T-helper 2 cell treated with Interferon-gamma antibody and Interleukin-4, amounts not matched to agents 5 μg/mL and 100 μg/mL, for 36 hours (primary cell): ENCODE measurements at places on chromosomes 5 and 9.
A peak's percentile ranks its signal among the peaks of the same experiment; 100 is the strongest.

- DNase-seq, result no peak
These were observed 131.3 kb downstream of the SEC61B start for GRCh38 chr9:99353408-99353807.

- no peak for DNase-seq
These were observed 26.4 kb upstream of the CARNMT1 start for GRCh38 chr9:75054368-75055001.

GRCh38 chr5:80151890-80152289 is 104.0 kb downstream of the SERINC5 start:
- no peak for DNase-seq

- no peak for DNase-seq
These were observed 358.9 kb downstream of the ICE1 start for GRCh38 chr5:5781335-5781734.

DNA sequence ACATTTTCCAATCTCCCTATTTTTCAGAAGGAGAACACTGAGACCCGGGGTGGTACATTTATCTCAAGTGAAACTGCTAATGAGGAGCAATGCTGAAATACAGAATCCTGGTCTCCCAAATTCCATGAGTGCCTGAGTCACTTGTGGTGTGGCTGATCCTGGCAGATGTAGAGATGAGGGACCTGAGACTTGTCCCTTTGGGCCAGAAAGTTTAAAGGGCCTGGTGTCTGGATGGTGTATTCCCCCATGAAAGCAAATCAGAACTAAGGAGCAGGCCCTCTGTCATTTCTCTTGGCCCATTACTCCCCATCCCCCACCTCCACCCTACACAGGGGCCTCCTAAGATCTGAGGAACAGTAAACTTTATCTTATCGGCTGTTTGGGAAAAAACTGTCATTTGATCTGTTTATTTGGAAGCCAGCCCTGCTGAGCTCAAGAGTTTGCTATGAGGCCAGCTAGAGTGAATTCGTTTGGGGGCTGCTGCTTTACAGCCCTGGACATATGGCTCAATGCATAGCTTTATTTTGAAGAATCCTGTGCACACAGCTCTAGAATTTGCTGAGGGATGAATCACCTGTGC is 140.3 kb downstream of the LHFPL2 start:
- no peak for DNase-seq

GRCh38 chr9:84163052-84163650 is 177.4 kb downstream of the SLC28A3 start:
- no peak for DNase-seq

DNA sequence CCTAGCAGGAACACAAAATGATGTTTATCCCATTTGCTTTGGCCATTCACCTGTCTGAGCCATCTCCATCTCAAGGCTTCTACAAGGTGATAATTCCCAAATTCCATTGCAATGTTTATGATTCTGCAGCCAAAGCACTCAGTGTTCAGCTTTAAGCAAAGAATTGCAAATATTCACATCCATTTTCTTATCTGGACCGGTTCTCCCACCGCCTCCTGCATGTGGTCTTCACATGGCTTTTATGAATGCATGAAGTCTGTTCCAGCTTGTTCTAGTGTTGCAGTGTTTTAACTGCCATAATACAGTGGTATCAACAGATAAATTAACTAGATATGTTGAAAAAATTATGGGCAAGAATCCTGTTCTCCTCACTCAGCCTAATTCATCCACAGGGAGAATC is 443.0 kb upstream of the KLF4 start:
- DNase-seq, result no peak

- DNase-seq, result no peak
These were observed 90.8 kb upstream of the EGFLAM start for GRCh38 chr5:38167562-38167996.

- no peak for DNase-seq
These were observed 83.4 kb downstream of the CPLANE1 start for GRCh38 chr5:37165761-37166160.

DNA sequence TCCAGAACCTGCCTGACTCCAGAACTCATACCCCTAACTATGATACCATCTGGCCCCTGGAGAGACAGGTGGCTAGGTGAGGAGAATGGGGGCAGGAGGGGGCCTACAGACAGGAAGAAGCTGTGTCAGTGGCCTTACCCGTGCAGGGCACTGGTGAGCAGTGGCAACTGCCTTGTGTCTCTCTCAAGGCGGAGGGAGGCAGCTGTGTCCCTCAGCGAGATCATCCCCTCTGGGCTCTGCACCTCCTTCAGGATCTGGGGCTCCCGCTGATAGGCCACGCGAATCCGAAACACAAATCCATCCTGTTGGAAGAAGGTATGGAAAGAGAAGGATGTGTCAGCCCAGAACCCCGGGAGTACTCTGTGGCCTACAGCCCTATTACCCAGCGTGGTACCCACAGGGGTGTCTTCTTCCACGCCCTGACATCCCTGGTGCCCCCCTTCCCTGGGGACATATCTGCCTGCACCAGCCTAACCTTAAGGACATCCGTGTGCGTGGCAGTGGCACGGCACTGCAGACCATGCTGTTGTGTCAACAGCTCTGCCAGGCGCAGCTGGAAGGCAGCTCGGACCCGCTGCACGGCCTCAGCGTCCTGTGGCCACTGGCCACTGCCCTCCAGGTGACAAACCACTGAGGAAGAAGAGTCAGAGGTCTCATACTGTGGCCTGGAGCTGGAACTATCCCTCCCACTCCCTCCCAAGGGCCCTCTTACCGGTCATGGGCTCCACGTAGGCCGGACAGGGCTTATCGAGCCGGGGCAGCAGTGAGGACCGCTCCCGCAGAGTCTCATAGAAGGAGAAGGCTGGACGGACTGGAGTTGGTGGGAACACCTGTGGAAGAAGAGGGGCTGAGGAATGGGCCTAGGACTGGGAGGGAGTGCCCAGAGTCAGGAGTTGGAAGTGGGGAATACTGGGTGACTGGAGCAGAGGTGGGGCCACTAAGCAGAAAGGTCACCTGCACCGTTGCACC is 7.8 kb downstream of the NOL6 start:
- DNase-seq, result no peak

DNA sequence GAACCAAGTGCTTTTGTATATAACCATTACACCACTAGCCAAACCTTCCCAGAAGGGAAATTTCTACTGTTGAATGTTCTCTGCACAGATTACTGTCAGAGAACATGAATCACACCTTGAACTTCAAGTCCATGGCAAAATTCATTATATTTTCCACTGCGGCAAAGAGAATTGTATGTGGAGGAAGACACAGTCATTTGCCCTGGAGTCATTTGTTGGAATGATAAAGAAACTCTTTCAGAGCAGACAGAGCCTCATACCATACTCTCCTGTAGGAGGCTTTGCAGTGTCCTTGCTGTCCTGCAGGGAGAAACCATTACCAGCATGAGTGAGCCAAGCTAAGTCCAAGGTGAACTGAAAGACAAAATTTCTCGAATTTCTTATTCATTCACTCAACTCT is 369.0 kb downstream of the ARHGEF28 start:
- DNase-seq, result no peak

GRCh38 chr5:127515693-127516440 is 1.6 kb upstream of the PRRC1 start:
- DNase-seq, result no peak

GRCh38 chr9:135373151-135373685 is 106.4 kb upstream of the PPP1R26 start:
- no peak for DNase-seq

- peak; percentile 8 for DNase-seq
These were observed at the start of gene OCLN for GRCh38 chr5:69492391-69492922. Gene OCLN (plus strand): TSS chr5:69492790. CDS start chr5:69504245, 11,455 bp downstream.

DNA sequence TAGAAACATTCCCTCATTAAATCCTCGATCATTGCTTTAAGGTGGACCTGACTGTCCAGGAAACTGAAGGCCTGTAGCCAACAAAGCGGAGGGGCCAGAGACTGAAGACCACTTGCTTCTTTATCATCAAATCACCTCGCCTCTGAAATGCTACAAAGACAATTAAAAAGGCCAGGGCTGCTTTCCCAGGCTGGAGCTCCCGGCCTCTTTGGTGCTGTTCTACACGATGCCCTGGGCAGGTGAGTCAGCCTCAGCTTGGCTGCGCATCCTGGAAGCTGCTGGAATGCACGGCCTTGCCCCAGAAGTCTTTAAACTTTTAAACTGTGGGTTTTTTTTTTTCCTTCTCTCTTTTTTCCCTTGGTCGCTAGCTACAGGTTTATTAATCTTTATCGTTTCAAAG is 46.5 kb downstream of the SH3PXD2B start:
- no peak for DNase-seq

DNA sequence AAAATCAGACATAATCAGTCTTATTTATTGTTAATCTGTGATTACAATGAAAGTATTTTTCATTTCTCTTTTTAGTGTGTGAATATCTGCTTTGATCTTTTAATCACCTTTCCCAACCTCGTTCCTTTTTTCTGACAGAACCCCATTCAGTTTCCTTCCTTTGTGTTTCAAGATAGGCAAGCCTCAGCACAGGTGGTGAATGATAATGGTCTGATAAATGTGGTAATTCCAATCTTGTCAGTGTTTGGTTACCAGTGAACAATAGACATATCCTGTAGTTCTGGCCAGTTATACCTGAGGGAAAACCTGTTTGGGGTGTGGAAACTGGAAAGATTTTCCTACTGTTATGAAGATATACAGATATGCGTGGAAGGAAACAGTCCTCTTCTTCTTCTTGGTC is 13.5 kb downstream of the STX17 start:
- DNase-seq, result no peak

DNA sequence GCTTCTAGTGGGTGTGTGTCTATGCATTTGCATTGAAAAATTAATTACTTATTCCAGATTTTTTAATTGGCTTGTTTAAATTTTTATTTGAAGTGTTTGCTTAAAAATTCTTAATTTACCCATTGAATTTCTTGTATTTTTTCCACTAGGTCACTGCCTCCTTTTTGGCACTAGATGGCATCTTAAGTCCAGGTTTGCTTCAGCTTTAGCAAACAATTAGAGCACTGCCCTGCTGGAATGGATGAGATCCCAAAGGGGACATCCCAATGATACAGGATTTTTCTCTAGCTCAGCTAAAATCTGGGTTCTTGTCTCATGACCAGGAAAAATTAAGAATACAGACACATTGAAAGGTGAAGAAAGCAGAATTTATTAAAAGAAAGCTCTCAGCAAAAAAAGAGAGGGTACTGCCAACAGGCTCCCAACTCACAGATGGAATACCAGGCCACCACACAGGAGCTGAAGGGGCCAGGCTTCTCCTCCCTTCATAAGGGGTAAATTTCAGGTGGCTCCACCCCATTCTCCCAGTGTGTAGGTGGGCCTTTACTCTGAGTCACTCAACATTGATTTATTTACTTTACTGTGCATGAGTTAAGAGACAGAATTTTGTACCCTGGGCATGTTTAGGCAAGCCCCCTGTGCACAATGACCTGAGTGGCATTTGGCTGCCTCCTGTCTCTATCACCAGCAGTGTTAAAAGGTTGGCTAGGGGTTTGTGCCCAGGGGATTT is 532.4 kb downstream of the ANXA1 start:
- DNase-seq, result no peak

- no peak for DNase-seq
These were observed 361.5 kb upstream of the CDH10 start for GRCh38 chr5:25006237-25006636.

DNA sequence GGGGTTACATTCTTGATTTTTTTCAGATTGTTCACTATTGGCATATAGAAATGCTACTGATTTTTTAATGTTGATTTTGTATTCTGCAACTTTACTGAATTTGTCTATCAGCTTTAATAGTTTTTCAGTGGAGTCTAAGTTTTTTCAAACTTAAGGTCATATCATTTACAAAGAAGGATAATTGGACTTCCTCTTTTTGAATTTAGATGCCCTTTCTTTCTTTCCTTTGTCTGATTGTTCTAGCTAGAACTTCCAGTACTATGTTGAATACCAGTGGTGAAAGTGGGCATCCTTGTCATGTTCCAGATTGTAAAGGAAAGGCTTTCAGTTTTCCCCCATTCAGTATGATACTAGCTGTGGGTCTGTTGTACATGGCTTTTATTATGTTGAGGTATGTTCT is 49.3 kb downstream of the SREK1 start:
- DNase-seq, result no peak

- no peak for DNase-seq
These were observed 4.4 kb upstream of the EBF1 start for GRCh38 chr5:159104051-159104651.

DNA sequence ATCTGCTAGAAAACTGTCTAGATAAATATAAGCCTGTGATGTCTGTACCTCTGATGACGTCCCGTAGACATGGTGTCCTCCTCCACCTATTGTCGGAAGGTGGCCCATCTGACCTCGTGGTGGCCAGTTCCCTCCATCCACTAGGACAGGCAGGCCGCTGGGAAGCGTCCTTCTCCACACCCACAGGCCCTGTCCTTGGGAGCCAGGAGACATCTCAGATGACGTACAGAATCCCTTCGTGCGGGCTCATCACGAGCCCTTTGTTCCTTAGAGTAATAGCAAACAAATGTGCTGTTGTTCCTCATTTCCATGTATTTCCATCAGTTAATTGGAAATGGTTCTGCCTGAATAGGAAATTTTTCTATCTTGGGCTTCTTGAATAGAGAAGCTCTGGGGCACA is 38.3 kb upstream of the TENT4A start:
- DNase-seq, result no peak

GRCh38 chr9:110451726-110452125 is 114.1 kb upstream of the TXNDC8 start:
- no peak for DNase-seq

DNA sequence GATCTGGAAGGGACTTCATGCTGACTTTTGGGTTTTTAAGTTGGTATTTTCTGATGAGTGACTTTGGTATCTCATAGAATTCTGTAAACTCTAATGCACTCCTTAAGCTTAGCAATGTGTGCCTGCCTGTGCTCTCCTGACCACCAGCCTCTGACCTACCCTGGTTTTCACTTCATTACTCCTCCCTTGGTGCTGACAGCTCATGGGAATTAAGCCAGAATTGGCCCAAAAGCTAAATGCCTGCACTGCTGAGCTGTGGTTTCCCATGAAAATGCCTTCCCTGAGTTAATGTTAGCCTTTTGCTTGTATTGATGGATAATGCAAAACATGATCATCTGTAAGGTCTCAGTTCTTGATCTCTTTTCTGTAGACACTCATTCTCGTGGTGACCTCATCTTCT is 308.0 kb downstream of the DOCK8 start:
- no peak for DNase-seq

- DNase-seq, result no peak
These were observed 318.3 kb upstream of the GRAMD2B start for GRCh38 chr5:126104951-126105350.

GRCh38 chr9:110029429-110029955 is 178.5 kb downstream of the C9orf152 start:
- peak; percentile 21 for DNase-seq

DNA sequence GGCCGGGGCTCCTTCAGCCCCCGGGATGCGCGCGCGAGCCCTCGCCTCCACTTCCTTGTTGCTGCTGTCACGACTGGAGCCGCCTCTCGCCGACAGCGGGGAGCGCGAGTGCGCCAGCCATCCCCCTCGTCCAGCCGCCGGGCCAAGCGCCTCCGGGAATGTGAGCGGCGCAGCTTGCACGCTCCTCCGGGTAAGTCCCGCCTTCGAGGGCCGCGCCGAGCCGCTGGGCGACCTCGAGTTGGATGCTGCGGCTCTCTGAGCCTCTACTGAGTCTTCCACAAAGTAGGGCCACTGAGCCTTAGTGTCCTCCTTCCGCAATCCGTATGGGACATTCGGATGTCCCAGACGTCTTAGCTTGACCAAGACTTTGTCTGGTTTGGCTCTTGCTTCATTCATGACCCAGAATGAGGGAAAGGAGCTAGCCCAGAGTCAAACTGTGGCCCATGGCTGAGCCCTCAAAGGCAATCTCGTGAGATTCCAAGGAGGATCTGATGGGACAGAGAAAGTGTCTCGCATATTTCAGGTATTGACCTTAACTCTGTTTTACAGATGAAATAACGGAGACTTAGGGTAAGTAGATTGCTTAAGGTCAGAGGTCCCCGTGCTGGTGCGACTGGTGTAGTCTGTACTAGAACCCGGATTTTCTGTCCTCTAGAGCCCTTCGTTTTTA is 586 bp downstream of the HMGXB3 start:
- peak; percentile 12 for DNase-seq
